ENCODE measurements at places on chromosomes 7 and 10.

DNA sequence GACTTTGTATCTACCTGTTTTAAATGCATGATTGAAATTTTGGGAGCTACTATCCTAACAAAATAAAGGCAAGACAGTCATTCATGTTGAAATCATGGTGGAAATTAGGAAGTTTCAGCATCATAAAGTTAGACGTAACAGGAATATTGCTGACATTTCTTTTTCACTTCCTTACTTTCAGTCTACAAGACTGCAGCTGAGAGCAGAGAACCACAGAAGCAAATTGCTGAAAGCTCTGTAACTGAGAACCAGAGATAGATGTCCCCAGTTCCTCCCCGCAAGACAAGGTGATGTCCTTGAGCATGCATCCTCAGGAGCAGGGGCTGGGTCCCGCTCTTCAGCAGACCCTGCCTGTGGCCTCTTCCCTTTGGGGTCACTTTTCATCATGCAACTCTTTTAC is 466.3 kb upstream of the POM121L12 start:
- DNase-seq = no peak

- DNase-seq = no peak
Measured at GRCh38 chr7:131649003-131649541, 92.6 kb upstream of the PODXL start.

DNA sequence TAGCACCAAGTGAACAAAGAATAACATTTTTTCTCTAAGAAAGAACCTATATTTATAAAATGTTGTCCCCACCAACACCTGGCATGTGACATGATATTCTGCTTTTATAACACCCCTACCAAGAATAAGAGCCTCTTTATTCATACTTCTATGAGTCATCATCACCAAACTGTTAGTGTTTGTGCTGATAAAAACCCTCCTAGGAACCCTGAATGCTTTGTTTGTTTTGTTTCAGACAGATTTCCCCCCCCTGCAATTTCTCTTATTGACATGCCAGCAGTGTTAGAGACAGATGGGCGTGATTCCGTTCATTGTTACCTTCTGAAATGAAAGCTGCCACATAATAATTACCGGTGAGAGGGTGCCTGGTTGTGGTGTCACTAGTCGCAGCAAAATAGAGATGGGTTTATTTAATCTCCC is 651.1 kb downstream of the SORCS1 start:
- peak; percentile 14 for DNase-seq

- DNase-seq = no peak
Measured at GRCh38 chr10:99828464-99828863, 46.0 kb downstream of the ABCC2 start.

DNA sequence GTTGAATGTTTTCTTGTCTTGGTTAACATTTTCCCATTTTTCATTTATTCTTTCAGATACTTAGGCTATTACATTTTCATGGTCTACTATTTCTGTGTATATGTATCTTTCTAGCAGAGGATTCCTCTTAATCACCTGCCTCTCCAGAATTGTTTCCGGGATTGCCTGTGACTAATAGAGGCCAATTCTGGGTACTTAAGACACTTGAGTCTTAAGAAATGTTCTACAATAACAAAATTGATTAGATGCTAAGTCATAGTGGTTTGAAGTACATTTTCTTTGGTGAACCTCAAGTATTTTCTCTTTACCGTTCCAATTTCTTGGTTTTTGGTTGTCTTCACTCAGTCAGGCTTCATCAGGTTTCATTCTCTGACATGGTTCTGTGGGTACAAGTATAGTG is 26.4 kb downstream of the BBS9 start:
- DNase-seq = no peak

GRCh38 chr7:144547888-144548287 is 144.4 kb upstream of the NOBOX start:
- DNase-seq = no peak

DNA sequence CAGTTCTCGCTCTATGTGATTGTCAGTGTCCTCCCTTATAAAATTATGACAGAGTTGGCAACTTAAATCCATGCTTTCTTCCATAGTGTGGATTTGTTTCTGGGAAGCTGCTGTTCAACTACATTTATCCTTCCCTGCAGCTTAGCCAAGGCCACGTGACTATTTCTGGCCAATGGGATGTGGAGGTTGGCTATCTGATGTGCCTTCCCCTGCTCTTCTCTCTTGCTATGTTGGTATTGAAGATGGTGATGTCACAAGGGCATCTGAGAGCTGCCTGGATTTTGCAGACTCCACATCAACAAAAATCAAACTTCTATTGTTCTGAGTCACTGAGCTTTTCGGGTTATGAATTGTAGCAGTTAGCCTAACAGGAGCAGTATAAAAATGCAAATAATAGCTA is 164.9 kb upstream of the RHOBTB1 start:
- no peak for DNase-seq

- no peak for DNase-seq
Measured at GRCh38 chr10:52410916-52411315, 96.8 kb downstream of the DKK1 start.

- DNase-seq = no peak
Measured at GRCh38 chr7:141960687-141961422, 12.7 kb downstream of the TAS2R38 start.

DNA sequence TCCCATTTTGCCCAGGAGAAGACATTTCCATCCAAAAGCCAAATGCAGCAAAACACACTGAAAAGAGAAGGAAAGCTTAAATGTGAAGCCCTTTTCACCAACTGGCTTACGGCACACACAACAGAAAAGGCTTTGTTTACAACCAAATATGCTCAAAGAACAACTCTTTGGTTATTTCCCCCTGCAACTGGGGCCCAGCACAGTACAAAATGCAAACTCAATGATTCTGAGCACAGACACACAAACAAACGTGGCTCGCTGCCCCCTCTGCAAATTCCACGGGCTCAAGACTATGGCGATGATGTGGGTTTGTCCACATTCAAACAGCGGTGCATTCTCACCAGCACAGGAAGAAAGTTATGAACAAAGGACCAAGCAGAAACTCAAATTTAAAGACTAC is 5.3 kb downstream of the CPXM2 start:
- no peak for DNase-seq

DNA sequence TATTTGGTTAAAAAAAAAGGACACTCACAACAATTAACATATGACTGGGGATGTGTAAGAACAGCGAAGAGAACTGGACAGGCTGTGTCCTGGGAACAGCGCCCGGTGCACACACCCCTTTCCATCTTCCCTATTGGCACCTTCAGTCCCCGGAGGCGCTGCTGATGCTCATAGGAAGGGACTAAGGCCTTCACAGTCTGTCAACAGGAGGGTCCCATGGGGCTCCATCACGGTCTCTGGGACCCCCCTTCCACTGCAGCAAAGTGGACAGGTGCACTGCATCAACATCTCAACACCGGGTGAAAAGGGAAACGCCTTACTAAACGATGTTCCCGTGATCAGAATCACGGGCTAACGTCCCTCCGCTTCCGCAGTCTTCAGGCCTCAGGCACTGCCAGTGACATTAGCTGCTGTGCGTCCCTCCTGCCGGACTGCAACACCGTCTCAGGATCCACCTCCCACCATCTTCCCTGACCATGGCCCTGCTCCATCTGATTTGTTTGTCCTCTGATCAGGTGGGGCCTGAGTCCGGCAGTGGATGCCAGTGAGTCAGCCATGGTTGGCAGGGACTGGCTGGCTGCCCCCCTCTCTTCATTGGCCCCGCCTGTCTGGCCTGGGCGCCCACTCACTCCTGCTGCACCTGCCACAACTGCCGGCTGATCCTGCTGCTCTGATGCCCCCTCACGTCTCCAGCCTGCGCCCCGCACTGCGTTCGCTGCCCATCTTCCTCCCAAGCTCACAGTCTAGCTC is 614.7 kb downstream of the DNAJB6 start:
- DNase-seq = no peak

DNA sequence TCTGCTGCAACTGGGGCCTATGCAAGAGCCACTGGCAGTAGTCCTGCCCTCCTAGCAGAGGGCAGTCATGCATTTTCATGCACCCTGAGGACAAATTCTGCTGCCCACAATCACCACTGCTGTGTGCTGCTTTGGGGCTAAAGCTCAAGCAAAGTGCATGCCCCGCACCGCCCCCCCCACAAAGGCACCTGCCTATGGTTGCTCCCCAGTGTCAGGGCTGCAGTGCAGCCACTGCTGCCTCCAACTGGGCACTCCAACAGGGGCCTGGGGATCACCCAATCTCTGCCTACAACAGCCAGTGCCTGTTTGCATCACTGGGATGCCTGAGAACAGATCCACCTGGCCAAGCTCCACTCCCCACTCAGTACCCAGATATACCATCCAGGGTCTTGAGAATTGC is 417.0 kb downstream of the HTR7 start:
- no peak for DNase-seq

GRCh38 chr10:108230478-108231170 is 1066.1 kb upstream of the SORCS1 start:
- no peak for DNase-seq

- no peak for DNase-seq
Measured at GRCh38 chr10:94205396-94205831, 157.3 kb downstream of the NOC3L start.

DNA sequence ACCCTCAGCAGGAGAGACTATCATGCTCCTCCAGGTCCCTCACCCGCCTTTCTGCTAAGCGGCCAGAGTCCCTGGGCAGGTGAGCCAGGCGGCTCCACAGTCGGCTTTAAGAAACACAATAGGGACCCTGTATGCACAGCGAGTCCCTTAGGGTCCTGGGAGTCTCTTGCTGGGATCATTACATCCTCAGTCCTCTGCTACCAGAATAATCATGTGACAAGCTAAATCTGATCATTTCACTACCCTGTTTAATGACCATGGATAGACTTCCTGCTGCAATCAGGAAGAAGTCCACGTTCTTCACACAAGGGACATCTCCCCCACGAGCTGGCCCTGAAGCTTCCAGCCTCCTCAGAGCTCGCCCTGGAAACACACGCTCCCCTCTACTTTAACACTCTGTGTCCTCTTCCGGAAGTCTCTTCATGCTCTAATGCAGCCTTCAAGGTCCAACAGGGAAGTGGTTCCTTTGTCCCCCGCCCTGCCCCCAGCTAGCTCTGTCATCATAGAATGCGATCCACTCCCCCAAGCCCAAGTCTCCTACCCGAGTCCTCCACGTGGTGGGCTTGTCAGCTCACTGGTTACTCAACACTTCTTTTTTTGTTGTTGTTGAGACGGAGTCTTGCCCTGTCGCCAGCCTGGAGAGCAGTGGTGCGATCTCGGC is 101.5 kb downstream of the RNF216 start:
- no peak for DNase-seq

GRCh38 chr10:30639946-30640786 is 10.6 kb upstream of the LYZL2 start:
- DNase-seq = no peak

GRCh38 chr7:115754226-115754625 is 276.3 kb downstream of the TFEC start:
- no peak for DNase-seq

- no peak for DNase-seq
Measured at GRCh38 chr10:59898125-59898835, 8.1 kb downstream of the CCDC6 start.

- DNase-seq = no peak
Measured at GRCh38 chr7:46764100-46764936, 817.6 kb downstream of the TNS3 start.

- DNase-seq = no peak
Measured at GRCh38 chr7:121961089-121961867, 88.3 kb downstream of the PTPRZ1 start.

GRCh38 chr7:98396768-98397167 is 4.1 kb downstream of the BAIAP2L1 start:
- DNase-seq = no peak

- DNase-seq = no peak
Measured at GRCh38 chr7:2175514-2175913, 57.2 kb downstream of the MAD1L1 start.

- no peak for DNase-seq
Measured at GRCh38 chr10:104580321-104580720, 60.8 kb upstream of the SORCS3 start.

- DNase-seq = no peak
Measured at GRCh38 chr10:102157224-102157623, 5.0 kb downstream of the NOLC1 start.

- DNase-seq = no peak
Measured at GRCh38 chr10:5604236-5604925, 62.0 kb downstream of the ASB13 start.

DNA sequence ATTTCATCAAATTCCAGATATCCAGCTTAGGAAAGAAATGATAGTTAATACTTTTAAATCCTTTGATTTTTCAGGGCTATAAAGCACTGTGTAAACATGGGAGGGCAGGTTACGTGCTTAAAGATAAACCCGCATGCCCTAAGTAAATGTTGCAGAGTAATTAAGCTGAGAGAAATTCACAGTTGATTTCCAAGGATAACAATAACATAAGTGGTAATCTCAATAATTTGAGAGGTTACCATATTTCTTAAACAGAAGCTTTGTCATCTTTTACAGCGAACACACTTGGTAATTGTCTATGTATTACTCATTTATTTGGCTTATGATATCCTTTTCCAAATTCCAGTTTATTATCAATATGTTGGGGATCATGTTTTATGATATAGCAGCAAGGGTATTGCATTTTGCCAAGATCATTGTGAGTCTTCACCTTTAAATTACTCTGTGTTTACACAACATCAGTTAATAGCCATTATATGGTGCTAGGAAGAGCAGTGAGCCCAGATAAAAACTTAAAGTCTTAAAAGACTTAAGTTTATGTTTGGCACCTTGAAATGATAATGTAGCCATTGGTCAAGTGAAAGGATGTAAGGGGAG is 15.4 kb downstream of the MGAM start:
- DNase-seq = no peak

GRCh38 chr7:94908323-94909178 is 1.2 kb downstream of the PPP1R9A start:
- DNase-seq = peak; percentile 17

GRCh38 chr10:45249978-45250693 is 65.3 kb downstream of the OR13A1 start:
- no peak for DNase-seq

- DNase-seq = no peak
Measured at GRCh38 chr10:129993621-129994020, 29.5 kb upstream of the EBF3 start.

GRCh38 chr7:7519056-7519455 is 16.6 kb downstream of the COL28A1 start:
- DNase-seq = no peak

DNA sequence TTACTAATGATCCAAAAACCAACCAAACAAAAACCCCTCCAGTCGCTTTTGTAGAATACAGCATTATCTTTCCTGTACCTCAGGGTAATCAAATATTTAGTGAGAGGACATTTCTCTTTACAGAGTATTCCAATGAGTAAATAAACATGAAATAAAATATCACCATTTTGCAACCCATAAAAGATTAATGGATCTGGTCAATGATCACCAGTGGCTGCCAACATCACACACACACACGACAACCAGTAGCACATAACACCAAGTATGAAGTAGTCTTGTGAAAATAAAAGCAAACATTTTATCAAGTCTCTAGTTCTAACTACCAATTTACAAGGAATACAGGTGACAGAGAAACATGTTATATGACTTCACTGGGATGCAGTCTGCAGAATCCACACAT is 188.6 kb upstream of the IMMP2L start:
- DNase-seq = no peak

- no peak for DNase-seq
Measured at GRCh38 chr10:86313621-86314041, 53.0 kb downstream of the GRID1 start.

- DNase-seq = no peak
Measured at GRCh38 chr7:11642841-11643240, 189.2 kb downstream of the THSD7A start.

- no peak for DNase-seq
Measured at GRCh38 chr10:63286340-63286739, 153.2 kb downstream of the NRBF2 start.

- no peak for DNase-seq
Measured at GRCh38 chr7:141418066-141418465, 133.1 kb upstream of the AGK start.
